ENCODE measurements at places on chromosomes 6 and 20.

GRCh38 chr20:8505476-8506200, 373.6 kb downstream of the PLCB1 start:
- DNase-seq: no peak

DNA sequence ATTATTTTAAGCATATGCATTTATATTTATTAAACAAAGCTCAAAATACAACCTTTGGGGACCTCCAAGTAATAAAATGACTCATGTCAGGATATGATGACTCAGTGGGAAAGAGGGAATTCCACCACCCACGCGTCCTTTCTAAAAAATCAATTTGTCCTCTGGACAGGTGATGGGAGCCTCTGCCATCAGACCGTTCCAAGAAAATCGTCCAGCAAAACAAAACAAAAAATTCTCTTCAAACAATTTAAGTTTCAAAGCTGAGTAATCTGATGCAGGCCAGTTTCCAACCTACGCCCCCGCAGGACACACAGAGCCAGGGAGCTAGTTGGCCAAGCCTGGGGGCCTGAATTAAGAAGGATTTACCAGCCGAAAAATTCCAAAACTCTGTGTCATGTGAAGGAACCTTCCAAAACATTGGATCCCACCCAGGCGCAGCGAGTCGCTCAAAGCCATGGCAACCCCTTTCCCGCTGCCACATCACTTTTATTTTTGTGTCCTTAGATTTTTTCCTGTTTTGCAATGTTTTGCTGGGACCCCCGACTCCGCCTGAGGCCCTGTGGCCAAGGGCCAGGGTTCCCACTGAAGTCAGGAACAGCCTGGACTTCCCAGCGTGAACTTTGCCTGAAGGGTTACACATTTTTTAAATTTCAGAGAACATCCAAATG, 95.3 kb downstream of the NFATC2 start:
- peak; percentile 87 for DNase-seq

- no peak for DNase-seq
Measured at GRCh38 chr6:148240461-148240840, 102.2 kb upstream of the SASH1 start.

DNA sequence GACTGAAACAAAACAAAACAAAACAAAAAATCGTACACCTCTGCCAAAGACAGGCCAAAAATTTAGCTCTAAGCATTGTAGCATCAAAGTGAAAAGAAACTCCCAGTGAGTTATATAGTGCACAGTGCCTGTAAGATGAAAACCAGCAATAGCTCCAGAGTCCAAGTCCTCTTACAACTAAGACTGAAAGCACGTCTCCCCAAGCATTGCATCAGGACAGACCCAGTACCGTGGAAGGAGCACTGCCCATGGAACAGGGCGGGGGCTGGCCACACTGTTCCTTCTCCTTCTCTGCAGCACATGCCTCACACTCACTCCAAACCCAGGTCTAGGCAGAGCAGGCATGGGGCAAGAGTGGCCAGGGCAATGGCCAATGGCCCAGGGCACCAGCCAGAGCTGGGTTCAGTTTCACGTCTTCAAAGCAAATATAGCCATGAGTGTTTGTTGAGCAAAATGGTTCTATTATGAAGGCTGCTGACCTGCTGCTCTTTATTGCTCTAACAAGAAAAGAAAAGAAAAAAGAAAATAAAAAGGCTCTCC, 72.2 kb upstream of the PBOV1 start:
- DNase-seq: no peak

- no peak for DNase-seq
Measured at GRCh38 chr20:6626805-6627204, 140.7 kb upstream of the BMP2 start.

- no peak for DNase-seq
Measured at GRCh38 chr6:49205526-49205925, 257.5 kb downstream of the MMUT start.

DNA sequence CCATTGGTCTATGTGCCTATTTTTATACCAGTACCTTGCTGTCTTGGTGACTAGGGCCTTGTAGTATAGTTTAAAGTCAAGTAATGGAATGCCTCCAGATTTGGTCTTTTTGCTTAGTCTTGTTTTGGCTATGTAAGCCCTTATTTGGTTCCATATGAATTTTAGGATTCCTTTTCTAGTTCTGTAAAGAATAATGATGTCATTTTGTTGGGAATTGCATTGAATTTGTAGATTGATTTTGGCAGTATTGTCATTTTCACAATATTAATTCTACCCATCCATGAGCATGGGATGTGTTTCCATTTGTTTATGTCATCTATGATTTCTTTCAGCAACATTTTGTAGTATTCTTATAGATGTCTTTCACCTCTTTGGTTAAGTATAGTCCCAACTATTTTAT, 96.4 kb upstream of the PAK5 start:
- no peak for DNase-seq

- no peak for DNase-seq
Measured at GRCh38 chr6:24549674-24550353, 55.0 kb downstream of the ALDH5A1 start.

DNA sequence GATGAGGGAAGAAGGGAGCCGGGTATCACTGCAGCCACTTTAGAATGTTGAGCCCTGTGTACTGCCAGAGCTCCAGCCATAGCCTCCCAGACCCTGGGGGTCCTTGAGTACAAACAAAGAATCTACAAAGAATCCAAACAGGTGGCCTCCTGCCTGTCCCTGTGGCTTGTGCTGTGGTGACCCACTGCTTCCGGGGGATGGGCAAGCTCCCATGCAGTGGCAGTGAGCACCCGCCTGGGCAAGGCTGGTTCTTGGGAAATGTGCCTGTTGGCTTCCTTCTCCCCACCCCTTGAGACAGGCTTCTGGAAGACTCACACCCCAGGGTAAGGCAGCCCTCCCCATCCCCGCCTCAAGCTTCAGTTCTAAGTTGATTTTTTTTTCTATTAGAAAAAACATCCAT, 13.9 kb downstream of the SIRPA start:
- no peak for DNase-seq

GRCh38 chr6:2841264-2842138, at the start of gene SERPINB1:
TSS of gene SERPINB1 (minus strand) at chr6:2841863. CDS start at chr6:2840586, 1,277 bp downstream.
- DNase-seq: peak; percentile 73

DNA sequence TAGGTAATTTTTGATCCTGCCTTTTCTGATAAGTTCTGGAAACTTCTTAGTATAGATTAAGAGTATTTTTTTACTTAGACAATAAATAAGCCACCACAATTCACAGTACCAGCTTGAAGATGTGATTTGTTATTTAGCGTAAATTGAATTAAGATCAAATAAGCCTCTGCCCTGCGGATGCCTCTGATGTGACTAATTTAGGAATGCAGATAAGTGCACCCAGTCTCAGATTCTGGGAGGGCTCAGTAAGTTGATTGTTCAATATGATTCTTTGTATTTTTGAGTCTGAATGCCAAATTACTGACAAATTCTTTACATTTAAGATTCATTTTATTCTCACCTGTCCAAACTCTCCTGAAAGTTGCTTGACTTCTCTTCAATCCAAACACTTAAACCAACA, 147.5 kb downstream of the THBS2 start:
- no peak for DNase-seq

DNA sequence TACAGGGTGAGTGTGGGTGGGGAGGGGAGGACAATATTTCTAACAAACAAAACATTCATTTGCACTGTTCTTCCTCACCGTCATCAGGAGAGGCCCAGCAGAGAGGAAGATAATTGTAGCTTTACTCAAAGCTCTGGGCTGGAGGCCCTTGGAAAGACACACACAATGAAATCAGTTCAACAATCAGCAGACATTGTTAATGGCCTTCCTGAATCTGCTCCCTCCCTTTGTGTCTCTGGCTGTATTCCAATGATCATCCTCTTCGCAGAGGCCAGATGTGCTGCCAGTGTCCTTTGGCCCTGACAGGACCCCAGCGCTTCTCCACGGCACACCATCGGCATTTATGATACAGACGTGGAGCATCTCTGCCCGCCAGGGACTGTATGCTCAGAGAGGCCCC, 44.6 kb upstream of the LRFN2 start:
- no peak for DNase-seq

- no peak for DNase-seq
Measured at GRCh38 chr6:144123421-144123820, 26.9 kb upstream of the STX11 start.

DNA sequence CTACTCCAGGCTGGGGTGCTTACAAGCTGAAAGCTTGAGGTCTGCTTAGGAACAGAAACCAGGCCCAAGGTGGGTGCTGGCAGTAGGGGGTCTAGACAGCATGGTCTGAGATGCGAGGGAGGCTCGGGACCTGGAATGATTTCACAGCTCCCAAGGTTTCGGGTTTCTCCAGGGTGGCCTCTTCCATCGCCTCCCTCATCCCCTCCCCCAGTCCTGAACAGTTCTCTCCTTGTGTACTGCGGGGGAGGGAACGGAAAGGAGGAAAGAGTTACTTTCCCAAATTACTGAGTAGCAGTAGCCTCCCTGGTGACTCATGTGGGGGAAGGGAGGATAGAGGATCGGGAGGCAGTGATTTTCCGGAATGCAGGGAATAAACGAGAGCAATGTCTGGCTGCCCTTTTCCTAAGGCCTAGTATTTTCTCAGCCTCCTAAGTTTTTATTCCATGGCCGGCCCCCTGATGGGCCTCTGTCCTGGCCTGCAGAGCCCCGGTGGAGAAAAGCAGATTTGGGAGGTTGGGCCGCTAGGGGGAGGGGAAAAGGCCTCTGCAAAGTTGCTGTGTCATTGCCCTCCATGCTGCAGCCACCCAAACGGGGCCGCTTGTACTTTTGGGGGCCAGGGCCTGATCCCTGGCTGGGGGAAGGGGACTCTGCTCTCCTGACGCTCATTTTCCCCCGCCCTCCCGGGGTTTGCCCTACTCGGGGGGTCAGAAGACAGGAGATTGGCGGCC, 1.5 kb downstream of the BRD2 start:
- peak; percentile 98 for DNase-seq

- DNase-seq: no peak
Measured at GRCh38 chr20:24790746-24791283, 158.3 kb upstream of the CST7 start.

DNA sequence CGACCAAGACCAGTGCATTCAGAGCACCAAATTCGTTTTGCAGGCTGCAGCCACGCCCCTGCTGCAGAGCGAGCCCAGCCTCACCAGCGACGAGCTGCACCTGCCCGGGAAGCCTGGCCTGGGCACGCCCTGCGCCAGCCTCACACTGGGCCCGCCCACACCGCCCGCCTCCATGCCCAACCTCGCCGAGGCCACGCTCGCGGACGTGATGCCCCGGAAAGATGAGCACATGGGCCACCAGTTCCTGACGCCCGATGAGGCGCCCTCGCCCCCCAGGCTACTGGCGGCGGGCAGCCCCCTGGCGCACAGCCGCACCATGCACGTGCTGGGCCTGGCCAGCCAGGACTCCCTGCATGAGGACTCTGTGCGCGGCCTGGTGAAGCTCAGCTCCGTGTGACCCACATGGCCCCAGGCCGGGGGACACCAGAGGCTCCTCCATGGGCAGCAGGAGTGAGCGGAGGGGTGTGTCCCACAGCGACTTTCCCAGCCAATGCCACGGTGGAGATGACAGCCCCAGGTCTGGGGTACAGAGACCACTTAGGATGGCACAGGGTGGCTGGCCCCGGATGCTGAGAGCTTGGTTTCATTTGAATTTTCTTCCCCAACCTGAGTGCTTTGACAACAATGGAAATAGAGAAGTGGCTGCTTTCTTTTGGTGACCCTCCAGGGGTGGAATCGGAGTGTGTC, 150.2 kb upstream of the SNX9 start:
- DNase-seq: no peak

- DNase-seq: no peak
Measured at GRCh38 chr6:1135726-1136414, 176.0 kb upstream of the FOXQ1 start.

DNA sequence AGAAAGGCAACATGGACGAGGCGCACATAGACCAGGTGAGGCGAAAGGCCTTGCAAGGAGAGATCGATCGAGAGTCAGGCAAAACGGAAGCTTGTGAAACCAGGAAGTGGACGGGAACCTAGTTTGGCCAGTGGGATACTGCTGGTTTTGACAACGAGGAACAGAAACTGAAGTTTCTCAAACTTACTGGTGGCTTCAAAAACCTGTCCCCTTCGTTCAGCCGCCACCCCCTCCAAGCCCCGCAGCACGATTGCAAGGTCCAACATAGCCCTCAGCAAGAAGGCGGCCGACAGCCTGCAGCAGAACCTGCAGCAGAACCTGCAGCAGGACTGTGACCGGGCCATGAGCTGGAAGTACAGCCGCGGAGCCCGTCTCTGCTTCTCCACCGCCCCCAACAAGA, 238.0 kb downstream of the KHDC1L start:
- no peak for DNase-seq

DNA sequence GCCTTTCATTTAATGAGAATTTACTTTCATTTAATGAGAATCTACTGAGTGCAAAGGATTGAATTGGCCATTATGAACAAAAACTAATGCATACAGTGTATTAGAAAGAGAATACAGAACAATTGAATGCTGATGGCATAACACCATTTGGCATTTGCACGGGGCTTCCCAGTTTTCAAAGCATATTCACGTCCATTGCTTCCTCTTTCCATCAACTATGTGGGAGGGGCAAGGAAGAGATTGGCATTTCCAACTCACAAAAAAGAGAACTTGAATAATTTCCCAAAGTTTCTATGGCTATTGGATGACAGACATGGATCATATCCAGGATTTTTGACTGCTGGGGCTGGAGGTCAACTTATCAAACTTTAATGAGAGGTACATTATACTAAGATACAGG, 23.2 kb upstream of the ARG1 start:
- no peak for DNase-seq

GRCh38 chr20:34389206-34389953, 26.3 kb downstream of the ITCH start:
- DNase-seq: peak; percentile 9

DNA sequence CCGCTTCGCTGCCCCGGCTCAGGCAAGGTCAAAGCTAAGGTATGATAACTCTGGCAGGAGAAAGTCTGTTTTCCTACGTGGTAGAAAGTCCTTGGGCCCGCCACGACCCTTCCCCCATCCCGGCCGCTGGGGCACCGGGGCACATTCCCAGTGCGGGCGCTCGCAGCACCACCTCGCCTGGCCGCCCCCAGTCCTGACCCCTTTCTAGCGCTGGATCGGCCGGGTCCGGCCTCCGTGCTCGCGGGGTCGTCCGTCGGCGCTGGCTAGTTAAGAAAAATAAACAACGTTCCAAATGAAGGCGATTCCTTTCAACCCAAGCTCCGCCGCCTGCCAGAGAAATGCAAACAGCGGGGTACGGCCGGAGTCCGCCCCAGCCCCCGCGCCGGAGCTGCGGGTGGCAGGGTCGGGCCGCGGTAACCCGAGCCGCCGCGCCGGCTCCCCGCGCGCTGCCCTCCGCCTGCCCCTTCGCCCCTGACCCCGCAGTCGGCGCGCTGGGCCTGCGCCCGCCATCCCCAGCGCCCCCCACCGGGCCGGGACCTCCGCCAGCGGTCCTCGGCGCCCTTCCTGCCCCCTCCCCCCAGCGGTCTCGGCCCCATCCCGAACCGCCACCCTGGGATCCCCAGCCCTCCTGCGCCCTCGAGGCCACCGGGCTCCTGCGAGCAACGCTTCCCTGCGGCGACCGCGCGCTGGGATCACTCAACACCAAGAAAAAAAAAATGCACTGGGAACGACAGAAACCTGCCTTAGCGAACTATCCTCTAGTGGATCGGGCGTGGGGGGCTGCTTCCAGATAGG, 37.6 kb downstream of the NCR2 start:
- DNase-seq: no peak

- no peak for DNase-seq
Measured at GRCh38 chr20:44188752-44189151, 1.8 kb upstream of the JPH2 start.

Data from fibroblast of skin of left biceps (primary cell).